Immature natural killer cell (primary cell): ENCODE measurements at places on chromosomes 2 and 18.

GRCh38 chr2:39068299-39069135 lies 52.3 kb downstream of the SOS1 start:
- DNase-seq, result no peak

- no peak for DNase-seq
Observed at GRCh38 chr2:147501968-147502367, 342.9 kb upstream of the ACVR2A start.

DNA sequence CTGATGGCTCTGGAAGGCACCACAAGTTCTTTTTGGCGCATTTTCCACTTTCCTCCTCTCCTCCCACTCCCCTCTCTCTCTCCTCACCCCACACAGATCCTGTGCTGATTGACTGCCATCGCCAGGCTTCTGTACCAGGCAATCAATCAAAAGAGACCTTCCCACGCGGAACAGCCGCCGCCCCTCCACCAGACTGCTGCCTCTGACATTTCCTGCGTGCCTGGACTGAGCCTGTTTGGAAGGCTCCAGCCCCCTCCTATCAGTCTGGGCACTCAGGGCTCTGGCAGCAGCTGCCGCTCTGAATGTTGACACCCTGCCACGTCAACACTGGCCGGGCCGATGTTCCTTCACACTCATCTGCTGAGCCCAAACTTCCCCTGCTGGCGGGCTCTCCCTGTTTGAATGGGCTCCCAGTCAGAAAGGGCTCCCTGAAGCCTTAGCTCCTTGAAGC lies 467.7 kb downstream of the EPHA4 start:
- DNase-seq, result no peak

- DNase-seq, result no peak
Observed at GRCh38 chr2:73859721-73860586, 31.2 kb downstream of the STAMBP start.

GRCh38 chr2:137870682-137871081 lies 93.6 kb upstream of the HNMT start:
- no peak for DNase-seq

- no peak for DNase-seq
Observed at GRCh38 chr2:160201849-160202539, 1.9 kb upstream of the ITGB6 start.

GRCh38 chr2:30234180-30234971 lies 3.0 kb downstream of the LBH start:
- no peak for DNase-seq

- DNase-seq, result no peak
Observed at GRCh38 chr2:132774189-132774588, 104.2 kb upstream of the LYPD1 start.

- no peak for DNase-seq
Observed at GRCh38 chr2:195520671-195521155, 136.3 kb upstream of the SLC39A10 start.

DNA sequence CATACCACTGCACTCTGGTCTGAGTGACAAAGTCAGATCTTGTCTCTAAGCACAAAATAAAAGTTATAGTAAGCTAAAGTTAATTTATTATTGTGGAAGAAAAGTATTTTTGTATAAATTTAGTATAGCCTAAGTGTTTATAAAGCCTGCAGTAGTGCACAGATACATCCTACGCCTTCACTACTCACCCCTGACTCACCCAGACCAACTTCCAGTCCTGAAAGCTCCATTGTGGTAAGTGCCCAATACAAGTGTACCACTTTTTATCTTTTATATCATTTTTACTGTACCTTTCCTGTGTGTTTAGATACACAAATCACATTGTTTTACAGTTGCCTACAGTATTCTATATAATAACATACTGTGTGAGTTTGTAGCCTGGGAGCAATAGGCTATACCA lies 57.5 kb downstream of the UBE2E3 start:
- DNase-seq, result no peak

DNA sequence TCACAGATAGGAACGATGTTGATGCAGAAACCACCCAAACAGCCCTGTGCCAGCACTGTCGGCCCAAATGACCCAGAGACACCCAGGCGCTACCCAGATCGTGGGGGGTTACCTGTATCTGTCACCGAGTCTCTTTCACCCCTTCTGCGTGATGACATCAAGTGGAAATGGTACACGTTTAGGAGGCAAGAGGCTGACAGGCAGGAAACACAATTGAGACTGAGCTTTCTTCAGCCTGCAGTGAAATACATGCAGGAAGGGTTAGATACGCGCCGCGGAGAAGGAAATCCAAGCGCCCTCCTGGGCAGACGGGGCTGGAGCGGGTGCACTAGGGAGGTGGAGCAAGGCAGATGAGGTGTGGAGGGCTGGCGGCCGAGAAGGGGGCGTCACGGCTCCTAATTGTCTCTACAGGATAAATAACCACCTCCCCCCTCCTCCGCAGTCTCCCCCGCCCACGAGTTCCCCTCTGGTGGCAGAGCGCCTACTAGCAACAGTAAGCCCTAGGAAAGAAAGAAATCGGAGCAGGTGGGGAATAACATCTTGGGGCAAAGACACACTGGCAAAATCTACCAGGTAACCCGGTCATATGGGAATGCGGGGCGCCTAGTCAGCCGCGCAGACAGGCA lies at the start of gene RNF152:
Gene RNF152 (minus strand): TSS at position 325 of the 626 bp plus-strand sequence. CDS start 76,544 bp downstream, outside the sequence.
- no peak for DNase-seq

DNA sequence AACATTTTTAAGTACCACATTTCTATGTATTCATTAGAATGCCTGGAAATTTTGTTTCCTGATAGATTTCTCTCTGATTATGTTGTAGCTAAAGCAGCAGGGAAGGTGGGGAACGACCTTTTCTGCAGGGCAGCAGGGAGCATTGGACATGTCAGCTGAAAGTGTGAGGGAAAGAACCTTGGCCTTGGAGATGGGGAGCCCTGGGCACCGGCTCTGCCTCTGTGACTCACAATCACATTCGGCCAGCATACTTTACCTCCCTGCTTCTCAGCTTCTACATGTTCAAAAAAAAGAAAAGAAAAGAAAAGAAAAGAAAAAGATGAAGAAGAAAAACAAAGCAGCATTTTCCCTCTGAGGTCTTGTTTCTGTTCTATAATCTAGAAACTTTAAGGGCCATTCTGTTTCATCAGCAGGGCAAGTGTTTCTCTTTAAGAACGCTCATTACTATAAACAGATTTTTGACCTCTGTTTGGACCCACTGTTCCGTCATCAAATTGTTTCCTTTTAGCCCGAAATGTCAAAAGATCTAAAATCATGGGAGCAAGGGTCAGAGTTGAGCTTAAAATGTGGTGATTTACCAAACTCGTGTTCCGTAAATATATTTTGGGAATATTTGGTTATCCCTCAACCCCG lies 27.9 kb downstream of the SETBP1 start:
- no peak for DNase-seq

DNA sequence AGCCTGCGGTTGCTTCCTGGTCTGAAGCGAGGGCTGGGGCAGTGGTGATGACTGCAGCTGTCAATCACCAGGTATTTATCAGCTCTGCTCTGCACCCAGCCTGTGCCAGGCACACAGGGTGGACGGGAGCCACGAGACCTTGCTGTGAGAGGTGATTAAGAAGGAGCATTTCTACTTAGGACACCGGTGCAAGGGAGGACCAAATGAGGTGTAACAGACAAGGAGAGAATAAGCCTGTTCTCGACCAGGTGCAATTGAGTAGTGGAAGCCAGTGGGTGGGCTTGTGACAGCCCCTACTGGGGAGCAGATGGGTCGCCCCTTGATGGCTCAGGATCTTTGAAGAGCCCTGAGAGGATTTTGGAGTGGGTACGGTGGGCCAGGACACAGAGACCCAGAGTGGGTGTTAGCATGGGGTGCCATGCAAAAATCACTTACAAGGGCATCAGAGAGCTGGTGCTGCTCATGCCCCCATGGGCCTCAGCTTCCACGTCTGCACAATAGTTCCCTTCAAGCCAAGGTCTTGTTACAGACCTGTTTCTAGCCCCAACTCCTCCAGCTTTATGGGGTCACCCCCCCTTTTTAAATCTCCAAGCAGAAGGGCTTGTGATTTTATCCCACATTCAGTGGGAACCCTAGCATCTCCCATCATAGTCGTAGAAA lies 24.6 kb downstream of the GPR55 start:
- no peak for DNase-seq

DNA sequence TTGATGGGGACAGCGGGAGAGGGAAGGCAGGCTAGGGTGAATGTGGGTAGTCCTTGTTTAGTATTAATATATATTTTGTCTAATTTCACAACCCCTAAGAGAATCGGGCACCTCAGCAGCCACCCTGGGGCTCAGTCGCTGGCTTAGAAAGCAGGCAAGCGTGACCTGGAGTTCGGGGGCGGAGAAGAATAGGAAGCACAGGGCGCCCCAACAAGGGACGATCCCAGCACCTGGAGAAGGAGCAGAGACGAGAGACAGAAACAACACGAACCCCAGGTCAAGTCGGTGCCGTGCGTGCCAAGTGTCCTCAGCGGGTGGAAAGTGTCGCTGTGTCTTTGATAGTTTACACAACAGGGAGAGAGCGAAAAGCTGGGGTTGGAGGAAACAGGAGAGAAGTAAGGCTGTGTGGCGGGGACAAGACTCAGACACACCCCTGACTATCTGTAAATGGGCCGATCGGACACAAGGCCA lies 95.4 kb downstream of the NFATC1 start:
- DNase-seq, result no peak

DNA sequence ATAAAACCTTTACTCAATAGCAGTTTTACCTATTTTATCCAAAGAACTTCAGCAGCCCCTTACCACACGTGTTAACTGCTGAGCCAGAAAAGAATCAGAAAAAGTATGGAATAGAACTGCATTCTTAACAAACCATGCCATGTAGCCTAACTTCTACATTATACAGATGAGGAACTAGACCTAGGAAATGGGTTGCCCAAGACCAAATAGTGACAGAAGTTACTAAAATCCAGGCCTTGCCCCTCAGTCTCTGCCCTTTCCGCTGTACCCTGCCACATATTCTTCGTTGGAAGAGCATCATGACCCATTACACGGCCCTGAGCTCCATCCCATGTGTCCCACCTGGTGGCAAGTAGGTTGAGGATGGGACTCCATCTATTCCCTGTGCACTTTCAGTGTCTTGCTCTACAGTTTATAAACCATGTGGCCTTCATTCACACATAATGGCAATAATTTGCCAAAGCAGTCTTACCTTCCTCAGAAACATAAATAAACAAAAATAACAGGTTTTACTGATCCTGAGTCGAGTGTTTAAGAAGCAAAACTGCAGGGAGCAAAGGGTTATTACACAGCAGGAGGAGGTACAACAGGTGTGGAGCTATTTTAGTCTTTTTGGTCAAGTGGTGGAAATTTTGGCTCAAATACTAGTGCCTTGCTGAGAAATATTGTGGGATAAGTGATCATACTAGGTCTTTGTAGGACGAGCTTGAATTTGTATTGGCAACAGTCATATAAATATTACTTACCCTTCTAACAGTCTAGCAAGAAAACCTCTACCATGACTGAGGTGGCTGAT lies 46.5 kb downstream of the HNRNPLL start:
- no peak for DNase-seq

DNA sequence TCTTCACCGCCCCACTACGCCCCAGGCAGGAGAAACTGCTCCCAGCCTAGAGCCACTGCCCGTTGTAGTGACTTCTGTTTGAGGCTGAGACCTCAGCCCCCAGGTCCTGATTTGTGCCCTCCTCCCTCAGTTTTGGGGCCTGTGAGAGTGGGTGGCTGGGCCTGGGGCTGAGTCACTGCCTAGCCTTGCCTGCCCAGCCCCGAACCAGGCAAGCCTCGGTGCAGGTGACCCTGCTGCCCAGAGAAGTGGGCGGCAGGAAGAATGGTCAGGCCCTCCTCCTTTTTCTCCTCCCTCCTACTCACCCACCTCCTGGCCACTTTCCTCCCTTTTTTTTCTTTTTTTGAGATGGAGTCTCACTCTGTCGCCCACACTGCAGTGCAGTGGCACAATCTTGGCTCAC lies 66.6 kb downstream of the ZFP36L2 start:
- no peak for DNase-seq

GRCh38 chr2:227460070-227460485 lies 11.9 kb upstream of the AGFG1 start:
- DNase-seq, result peak; percentile 63

DNA sequence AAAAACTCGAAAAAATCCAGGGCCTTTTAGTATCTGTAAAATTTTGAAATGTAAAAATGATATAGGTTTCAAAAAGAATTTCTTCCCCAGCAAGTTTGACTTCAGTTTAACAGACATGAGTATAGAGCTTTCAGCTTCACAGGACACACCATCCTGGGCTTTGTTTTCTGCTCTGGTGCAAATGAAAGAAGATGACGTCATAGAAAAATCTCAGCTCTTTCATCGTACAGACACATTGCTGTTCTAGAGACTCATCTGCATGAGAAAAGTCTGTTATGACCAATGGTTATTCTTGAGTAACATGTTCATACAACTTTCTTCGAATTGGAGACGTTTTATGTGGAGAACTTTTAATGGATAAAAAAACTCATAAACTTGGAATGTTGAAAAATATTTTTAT lies 111.7 kb upstream of the DYNAP start:
- no peak for DNase-seq

- DNase-seq, result no peak
Observed at GRCh38 chr18:24190590-24190989, 51.7 kb downstream of the CABYR start.

DNA sequence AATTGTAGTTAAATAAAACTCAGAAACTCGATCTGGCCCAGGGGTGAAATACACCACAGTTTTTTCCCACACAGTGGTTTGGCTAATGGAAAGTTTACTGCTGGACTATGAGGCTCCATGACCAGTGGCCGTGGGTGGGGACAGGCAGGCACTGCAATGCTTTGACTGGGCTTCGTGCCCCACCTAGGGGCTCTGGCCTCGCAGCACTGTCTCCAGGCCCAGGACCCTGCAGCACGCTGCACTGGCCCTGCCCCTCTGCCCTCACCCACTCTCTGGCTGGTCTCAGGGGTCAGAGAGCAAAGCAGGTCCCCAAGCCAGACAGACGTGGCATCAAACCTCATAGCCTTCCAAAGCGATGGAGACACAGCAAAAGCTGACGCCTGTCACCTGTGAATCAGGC lies 13.4 kb upstream of the B3GNT7 start:
- no peak for DNase-seq

DNA sequence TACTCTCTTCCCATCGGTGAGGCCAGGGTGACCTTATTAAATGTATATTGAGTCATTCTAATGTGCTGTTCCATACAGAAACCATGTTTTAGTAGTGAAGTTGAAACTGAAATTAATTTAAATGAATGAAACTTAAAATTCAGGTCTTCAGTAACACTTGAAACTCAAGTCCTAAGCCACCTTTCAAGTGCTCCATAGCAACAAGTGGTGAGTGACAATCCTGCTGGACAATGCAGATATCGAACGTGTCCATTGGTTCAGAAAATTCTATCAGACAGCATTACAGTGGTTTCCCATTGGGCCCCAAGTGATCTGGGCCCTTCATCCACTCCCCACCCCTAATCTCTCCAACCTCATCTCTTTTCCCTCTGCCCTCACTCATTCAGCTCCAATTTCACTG lies 48.7 kb downstream of the HNMT start:
- no peak for DNase-seq

DNA sequence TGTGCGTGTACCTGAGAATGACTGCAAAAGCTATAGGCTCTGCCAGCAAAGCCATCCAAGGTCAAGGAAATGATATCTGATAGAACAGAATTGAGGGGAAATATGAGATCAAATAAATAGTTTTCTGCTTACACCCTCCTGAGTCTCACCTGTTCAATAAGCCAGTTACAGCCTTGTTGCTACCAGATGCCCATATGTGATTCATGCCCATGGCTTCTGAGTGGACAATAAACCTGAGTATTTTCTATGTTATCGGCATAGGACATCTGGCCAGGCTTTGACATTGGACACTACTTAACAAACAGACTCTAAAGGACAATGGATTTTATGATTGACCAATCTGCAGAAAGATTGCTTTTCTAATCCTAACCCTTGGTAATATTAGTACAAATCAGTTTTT lies 297.9 kb downstream of the LRATD1 start:
- DNase-seq, result no peak
